ENCODE measurements at places on chromosomes 1 and 21.

- DNase-seq = no peak
These were observed 22.8 kb downstream of the COA6 start for GRCh38 chr1:234396092-234396491.

- no peak for DNase-seq
These were observed 395.9 kb upstream of the CAMK1G start for GRCh38 chr1:209187589-209187988.

GRCh38 chr1:240656531-240656930, 44.6 kb upstream of the GREM2 start:
- DNase-seq = no peak

- no peak for DNase-seq
These were observed 7.7 kb downstream of the EPHX1 start for GRCh38 chr1:225817611-225818061.

- no peak for DNase-seq
These were observed 12.6 kb upstream of the TNFRSF14 start for GRCh38 chr1:2543543-2544092.

DNA sequence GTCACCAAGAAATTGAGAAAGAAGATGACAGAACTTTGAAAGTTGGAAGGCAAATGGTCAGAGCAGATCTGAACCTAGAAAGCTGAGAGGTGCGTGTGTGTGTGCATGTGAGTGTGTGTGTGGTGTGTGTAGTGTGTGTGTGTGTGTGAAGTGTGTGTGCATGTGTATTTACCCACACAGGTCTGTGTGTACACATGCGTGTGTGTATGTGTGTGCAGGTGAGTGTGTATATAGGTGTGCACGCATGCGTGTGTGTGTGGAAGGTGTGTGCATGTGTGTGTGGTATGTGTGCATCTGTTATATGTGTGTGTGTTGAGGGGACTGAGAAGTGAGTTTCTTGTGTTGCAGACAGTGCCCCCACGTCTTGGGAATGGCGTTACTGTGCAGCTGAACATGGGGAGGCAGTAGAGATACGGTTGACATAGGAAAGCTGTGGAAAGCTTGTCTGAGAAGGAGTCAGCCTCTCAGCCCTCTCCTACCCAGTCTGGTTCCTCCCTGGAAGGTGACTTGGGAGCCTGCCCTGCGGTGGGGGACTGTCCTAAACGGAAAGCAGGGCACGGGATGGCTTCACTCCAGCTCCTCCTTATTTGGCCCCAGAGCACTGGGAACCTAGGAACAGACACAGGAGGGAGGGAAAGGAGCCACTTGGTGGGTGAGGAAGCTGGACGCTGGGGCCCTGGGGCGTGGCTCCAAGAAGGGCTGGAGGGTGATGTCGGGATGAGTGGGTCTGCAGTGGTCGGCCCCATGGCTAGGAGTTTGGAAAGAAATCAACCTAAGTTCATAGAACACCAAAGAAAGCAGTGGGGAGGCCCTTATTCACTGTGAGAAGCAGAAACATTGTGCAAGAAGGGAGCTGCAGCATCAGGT, 97.2 kb downstream of the PCBP3 start:
- no peak for DNase-seq

- DNase-seq = no peak
These were observed 17.6 kb upstream of the PKP1 start for GRCh38 chr1:201265756-201266155.

- DNase-seq = no peak
These were observed 406 bp downstream of the PUSL1 start for GRCh38 chr1:1308756-1309250.

DNA sequence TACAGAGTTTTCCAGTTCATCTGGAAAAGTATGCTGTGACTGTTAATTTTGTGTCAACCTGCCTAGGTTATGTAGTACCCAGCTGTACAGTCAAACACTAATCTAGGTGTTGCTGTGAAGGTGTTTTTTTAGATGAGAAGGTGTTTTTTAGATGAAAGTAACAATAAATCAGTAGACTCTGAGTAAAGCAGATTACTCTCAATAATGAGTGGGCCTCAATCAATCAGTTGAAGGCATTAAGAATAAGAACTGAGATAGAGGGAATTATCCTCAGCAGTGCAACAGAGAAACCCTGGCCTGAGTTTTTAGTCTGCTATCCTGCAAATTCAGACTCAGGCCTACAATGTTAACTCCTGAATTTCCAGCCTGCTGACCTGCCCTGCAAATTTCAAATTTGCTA, 33.5 kb downstream of the SCAF4 start:
- DNase-seq = no peak

GRCh38 chr1:242224461-242224860, 225.6 kb upstream of the MAP1LC3C start:
- no peak for DNase-seq

DNA sequence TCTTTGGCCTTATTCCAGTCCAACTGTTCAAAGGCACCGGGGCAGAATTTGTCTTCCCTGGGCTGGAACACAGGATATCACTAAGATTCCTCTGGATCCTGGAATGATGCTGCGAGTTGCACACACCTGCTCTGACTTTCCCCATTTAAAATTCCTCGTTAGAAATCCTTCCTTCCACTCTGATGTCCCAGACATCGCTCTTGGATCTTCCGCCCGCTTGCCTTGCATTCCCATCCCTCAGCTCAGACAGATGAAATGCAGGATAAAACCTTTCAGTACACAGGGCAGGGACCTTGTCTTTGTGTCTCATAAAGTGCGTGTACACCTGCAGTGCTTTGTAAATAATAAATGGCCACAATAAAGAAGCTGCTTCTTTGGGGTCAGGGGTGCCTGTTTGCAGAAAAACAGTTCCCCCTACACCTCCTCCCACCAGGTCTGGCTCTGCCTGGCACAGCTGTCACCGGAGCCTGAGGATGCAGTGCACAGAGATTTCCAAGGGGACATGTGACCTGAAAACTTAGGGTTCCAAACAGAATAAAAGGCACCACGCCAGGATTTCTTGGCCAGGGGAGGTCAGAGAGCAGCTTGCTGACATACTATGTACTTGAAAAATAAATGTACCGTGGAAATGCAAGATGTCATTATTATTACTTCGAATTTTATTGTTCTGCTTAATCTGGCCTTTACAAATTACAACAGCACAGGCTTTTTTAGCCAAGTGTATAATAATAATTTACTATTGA, 62.9 kb upstream of the SYT6 start:
- DNase-seq = no peak

- no peak for DNase-seq
These were observed 19.3 kb upstream of the METTL13 start for GRCh38 chr1:171762143-171762563.

- DNase-seq = no peak
These were observed 146.8 kb upstream of the DPT start for GRCh38 chr1:168875831-168876230.

- no peak for DNase-seq
These were observed 122.3 kb upstream of the IRF2BP2 start for GRCh38 chr1:234732260-234732659.

DNA sequence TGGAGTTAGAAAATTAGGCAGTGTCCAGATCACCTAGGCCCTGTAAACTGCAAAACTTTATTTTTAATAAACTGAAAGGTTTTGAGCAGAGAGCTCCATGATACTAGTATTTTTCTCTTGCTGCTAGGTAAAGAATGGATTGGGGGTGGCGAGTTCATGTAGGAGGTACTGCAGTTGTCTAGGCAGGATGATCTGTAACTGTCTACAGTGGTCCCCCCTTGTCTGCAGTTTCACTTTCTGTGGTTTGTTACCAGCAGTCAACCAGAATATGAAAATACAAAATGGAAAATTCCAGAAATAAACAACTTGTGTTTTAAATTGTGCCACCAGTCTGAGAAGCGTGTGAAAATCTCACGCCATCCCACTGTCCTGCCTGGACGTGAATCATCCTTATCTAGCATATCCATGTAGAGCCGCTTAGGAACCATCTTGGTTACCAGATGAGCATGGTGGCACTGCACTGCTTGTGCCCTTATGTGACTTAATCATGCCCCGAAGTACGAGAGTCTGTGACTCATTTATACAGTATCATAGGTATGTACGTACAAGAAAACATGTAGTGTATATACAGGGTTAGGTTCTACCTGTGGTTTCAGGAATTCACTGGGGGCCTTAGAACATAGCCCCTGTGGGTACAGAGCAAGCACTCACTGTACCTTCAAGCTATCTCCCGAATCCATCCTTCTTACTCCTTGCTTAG, 94.2 kb downstream of the AHCTF1 start:
- DNase-seq = no peak

DNA sequence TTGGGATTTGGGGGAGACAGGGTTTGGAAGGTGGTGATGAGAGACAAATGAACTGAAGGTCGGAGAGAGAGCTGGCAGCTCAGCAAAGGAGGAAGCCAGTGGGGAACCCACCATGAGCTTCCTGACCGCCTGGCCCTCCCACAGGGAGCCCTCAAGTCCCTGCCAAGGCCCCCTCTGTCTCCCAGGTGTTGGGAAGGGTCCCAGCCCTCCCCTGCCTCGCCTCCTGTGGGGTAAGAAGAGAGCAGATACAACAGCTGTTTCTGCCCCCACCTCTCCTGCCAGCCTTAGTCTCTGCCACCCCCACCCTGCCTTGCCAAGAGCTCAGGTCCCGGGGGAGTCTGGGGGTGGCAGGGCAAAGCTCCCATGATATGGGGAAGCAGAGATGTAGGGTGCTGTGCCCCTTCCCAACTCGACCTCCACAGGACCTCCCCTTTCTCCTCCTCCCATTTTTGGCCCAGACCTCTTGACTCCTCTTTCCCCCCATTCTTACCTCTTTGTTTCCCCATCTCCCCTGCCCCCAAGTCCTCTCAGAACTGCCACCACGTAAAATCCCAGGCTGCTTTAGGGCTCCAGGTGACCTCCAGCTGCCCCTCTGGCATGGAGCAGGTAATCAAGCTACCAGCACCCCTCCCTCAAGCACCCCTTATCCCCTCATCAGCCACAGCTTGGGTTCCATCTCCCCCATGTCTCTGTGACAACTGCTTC, 556 bp downstream of the S100A1 start:
- DNase-seq = no peak

DNA sequence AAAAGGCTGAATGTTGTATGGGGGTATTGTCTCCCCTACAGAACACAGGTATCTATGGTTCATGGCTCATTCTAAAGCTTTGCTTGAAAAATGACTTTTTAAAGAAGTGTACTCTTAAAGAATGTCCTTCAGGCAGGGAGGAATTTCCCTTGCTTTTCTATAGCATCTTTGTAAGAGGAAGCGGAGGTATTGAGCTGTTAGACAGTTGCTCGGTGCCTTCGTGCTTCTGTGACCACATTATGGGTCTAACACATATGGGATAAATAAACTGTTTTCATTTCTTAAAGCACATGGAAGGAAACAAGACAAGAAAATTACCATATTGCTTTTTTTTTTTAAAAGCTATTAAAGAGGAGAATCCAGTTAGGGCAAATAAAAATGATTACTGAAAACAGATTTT, 182.9 kb downstream of the NTNG1 start:
- no peak for DNase-seq

DNA sequence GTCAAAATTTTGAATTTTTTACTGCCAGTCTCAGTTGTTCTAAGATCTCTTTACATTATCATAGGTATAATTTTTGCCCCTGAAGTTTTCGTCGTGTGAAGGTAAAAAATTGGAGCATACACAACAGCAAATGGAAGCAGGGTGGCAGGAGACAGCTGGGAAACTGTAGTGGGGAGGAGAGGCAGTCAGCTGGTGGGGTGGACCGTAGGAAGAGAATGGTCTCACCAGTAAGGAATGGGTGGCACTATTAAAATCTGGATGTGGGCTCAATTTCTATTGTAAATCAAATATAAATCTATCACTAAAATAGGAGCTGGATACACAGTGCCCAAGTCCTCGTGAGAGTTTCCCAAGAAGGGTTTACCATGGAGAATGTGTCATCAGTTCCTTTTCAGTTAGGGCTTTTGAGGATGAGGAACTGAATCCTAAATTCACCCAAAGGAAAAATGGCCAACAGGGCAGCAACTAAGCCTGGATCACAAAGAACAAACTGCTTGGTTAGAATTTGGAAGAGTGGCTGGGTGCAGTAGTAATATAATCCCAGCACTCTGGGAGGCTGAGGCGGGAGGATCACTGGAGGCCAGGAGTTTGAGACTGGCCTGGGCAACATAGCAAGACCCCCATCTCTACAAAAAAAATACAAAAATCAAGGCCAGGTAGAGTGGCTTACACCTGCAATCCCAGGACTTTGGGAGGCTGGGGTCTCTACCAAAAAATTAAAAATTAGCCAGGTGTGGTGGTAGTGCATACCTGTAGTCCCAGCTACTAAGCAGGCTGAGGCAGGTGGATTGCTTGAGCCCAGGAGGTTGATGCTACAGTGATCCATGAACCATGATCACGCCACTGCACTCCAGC, 10.5 kb upstream of the IRF2BP2 start:
- no peak for DNase-seq

- no peak for DNase-seq
These were observed 3.5 kb downstream of the IGSF9 start for GRCh38 chr1:159941591-159942560.

- no peak for DNase-seq
These were observed 32.4 kb upstream of the PGBD5 start for GRCh38 chr1:230458509-230458908.

DNA sequence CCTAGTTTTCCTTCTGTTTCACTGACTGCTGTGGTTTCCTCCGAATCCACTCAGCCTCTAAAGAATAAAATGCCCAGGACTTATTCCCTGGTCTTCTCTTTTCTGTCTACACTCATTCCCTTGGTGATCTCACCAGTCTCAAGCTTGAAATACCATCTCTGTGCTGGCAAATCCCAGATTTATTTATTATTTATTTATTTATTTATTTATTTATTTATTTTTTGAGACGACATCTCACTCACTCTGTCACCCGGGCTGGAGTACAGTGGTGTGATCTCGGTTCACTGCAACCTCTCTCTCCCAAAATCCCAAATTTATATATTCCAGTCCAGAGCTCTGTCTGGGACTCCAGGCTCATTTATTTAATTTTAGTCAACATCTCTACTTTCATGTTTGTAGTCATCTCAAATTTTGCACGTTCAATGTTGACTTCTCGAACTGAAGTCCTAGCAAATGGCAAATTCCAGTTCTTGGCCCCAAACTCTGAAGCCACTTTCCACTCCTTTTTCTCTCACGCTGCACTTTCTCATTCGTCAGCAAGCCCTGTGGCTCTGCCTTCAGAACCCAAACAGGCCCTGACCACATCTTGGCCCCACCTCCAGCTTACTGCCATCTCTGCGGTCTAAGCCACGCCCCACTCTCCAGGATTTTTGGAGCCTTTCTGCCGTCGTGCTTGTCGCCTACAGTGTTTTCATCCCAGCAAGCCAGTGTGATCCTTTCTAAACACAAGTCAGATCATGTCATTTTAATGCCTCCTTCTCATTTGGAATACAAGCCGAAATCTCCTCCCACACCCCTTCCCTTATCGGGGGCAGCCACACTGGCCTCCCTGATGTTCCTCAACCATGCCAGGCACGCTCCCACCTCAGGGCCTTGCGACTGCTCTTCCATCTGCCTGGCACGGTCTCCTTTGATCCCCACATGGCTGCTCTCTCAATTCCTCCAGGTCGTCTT, 14.2 kb upstream of the TENT5B start:
- no peak for DNase-seq

DNA sequence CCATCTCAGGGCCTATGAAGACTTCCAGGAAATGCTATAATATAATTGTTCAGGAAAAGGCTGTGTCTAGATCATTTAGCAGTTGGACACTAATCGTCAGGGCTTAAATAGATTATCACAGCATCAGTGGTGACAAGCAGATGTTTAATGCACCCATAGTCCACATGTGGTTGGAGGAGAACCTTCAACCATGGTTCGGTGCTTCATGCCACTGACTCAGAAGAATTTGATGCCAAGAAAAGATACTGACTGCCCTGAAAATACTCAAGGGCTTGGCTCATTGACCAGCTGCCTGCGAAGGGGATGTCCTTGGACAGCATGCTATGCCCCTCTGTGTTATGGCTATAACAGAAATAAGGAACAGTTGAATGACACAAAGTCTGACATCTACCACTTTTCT, 175.7 kb downstream of the HHIPL2 start:
- no peak for DNase-seq

All from stimulated activated naive CD4-positive, alpha-beta T cell (primary cell).